NCI-H510A (cell line): ENCODE measurements at places on chromosomes 11 and 22.

DNA sequence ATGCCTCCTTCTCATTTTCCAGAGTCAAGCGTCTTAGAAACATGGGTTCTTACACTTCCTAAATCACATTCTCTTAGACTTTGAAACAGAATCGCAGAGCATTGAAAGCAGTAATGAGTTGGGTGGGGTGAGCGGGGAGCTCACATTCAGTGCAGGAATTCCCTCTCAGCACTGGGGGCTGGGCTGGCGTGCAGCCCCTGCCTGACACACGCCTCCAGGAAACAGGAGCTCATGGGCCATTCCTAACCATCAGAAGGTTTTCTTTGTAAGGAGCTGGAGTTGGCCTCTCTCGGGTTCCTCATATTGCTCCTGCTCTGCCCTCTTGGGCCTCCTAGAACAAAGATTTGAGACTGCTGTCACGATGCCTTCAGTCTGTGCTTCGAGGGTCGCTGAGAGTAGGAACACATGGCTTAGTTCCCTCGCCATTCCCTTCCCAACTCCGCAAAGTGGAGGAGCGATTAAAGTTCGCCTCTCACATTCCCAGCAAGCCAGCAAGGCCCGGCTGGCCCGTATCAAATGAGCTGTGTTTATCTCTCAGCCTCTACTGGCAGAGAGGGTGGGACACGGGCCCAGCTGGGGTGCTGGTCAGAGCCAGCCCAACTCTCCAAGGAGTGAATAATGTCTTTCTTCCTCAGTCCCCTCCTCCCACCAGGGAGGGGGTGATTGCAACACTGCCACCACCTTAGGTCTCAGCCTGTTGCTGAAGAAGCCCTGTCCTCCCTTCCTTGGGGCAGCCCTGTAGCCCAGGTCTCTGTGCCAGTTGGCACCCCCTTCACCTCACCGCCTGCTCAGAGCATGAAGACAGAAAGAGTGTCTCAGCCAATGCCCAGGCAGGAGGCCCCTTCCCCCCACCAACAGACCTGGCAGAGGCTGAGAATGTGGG is 10.4 kb downstream of the CHRDL2 start:
- no peak for DNase-seq

GRCh38 chr11:67428052-67429001 is at the start of gene RPS6KB2:
Gene RPS6KB2, plus strand, starts transcription at chr11:67428494. Its CDS starts 52 bp downstream, at chr11:67428546.
- peak; percentile 97 for DNase-seq

DNA sequence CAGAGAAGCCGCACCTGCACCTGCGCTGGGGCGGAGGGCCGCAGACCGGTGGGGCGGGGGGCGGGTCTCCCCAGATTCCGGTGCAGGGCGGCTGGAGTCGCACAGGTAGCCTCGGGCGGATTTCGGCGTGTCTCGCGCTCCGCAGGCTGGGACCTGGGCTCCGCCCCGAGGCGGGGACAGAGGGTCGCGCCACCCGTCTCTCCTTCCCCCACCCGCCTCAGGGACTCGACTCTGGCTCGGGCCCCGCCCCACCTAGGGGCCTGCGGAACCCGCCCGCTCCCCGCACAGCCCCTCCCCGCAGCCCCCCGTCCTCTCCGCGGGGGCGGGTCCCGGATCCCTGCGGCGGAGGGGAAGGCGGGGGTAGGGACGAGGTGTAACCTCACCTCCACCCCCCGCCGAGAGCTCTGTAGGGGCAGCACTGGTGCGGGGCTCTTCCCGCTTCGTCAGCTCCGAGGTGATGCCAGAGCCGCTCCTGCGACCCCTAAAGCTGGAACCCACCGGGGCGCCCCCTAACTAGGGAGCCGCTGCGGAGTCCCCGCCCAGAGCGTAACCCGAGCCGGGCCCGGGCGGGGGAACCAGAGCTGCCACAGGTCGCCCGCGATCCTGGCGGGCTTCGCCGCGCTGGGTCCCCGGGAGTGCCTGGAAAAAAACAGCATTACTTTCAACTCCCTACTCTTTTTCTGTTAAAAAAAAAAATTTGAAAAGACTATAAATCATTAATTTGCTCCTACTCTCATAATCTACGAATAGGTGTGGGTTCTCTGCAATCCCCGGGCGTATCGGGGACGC is at the start of gene SLC29A2:
SLC29A2 (minus strand) TSS at position 134 of the 789 bp plus-strand sequence. CDS start 169 bp downstream, outside the sequence.
- peak; percentile 95 for DNase-seq

DNA sequence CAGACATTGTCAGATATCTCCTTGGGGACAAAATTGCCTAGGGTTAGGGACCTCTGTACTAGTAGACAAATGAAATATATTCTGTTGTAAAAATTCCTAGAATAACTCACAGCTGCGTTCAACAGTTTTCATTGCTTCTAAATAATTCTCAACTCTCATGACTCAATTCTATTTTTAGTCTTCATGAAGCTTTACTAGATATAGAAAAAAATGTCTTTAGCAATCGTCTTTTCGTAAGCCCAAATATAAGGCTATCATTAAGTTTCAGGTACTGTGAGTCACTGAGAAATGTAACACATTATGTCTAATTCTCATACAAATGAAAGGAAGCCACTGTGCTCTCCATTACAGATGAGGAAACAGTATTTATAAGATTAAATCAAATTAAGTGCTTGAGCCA is 6.4 kb downstream of the MMP12 start:
- no peak for DNase-seq

DNA sequence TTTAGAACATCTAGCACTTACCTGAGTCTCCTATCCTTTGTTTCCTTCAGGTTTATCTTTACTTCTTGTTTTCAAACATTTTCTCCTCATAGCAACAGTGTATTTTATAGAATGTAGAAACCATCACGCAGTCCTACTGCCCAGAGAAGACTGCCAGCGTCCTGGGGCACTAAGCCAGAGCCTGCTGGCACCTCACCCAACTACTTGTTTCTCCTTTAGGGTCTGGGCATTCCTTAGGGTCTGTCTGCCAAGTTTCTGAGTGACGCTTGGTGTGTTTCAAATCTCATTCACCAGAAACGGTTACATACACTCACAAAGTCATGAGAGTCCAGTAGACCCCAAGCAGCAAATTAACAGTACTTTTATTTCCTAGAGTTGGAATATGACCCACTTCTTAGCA is 49.6 kb upstream of the SLC25A1 start:
- no peak for DNase-seq

DNA sequence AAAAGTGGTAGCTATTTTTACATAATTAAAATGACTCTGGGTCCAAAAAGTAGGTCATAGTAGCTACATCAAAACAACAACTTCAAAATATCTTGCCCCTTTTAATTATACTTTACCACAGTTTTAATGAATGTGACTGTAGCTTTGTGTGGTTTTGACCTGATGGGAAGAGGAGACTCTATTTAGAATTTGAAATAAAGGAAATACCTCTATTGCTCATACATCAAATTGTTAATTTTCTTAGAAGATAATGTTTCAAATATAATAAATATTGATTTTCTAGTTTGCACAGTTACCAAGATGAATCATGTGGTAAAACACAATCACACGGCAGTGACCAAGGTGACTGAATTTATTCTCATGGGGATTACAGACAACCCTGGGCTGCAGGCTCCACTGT is at the start of gene OR8K1:
OR8K1 (plus strand) TSS at position 301 of the 400 bp plus-strand sequence; CDS start at position 301, 0 bp downstream.
- DNase-seq, result no peak
